ENCODE measurements at places on chromosomes 6 and 20.

DNA sequence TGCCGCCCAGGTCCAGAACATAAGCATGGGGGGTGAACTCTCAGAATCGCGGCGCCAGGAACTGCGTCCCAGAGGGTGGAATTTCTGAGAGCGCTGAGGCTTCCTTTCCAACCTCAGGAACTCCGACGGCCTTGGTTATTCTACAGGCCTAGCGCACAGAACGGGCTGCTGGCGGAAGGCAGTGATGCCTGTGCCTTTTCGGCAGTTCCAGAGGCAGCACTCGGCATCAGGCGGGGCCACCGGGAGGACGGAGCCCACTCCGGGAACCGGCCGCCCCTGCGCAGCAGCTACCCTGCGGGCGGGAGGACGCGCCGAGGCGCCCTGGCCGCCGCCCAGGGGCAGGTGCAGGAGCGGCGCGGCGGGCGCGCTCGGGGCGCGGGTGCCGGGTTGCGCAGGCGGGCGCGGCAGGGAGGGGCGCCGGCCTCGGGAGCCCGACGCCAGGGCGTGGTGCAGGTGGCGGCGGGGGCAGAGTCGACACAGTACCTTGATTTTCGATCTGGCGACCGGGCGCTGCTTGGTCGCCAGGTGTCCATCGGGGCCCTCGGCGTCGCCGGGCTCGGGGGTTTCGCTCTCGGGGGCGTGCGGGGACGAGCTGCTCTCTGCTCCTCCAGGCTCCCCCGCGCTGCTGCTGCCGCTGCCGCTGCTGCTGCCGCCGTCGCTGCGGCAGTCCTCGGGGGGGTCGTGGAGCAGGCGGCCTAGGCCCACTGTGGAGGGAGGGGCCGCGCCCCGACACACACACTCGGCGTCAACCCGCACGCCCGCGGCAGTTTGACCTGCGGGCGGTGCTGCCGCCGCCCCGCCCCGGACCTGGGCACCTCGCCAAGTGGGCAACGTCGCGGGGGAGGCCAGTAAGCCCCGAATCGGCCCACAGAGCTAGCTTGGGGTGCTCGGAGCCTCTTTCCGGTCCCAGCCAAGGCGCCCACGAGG is 1.3 kb downstream of the OVOL2 start:
- no peak for DNase-seq

- peak; percentile 85 for DNase-seq
These were observed 135.0 kb upstream of the RIPOR2 start for GRCh38 chr6:25070547-25071366.

DNA sequence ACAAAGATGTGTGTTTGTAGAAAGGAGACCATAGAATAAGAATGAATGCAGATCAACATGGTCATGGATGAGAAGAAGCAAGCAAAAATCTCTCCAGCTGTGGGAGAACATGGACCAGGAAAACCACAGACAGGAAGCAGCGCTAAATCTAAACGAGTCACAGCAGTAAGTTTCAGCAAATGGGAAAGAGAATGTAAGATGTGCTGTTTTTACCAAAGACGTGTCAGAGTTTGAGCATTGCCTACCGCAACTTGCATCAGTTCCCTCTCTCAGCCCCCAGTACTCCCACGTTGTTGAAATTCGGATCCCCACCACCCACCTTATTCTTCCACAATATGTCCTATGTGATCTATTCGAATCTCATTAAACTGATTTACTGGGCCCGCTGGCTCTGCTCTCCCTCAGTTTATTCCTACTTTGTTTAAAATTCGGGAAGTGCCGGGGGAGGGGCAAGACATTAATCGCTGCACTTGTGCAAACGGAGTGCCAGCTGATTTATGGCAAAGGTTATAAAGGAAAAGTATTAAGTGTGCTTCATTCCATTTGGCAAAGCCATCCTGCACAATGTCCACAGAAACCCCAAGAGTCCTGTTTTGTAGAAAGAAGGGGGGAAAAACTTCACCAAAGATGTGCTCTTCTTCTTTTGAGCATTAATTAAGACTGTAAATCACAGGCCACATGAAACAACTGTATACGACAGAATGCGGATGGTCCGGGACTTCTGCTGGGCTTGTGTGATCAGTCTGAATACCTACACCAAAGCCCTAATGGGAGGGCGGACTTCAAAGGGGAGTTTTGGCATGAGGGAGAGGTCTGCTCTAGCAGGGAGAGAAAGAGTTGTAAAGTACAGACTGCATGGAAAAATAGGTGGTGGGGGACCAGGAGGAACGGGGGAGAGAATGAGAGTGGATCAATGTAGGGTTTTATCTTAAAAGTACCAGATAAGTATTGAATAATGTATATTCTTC is 59.1 kb upstream of the PRDM1 start:
- DNase-seq: no peak

- peak; percentile 38 for DNase-seq
These were observed at the start of gene ME1 for GRCh38 chr6:83430611-83431544. Gene ME1, minus strand, starts transcription at chr6:83431051. Its CDS starts 97 bp downstream, at chr6:83430954.

- DNase-seq: no peak
These were observed 34.9 kb downstream of the PYGB start for GRCh38 chr20:25282796-25283195.

DNA sequence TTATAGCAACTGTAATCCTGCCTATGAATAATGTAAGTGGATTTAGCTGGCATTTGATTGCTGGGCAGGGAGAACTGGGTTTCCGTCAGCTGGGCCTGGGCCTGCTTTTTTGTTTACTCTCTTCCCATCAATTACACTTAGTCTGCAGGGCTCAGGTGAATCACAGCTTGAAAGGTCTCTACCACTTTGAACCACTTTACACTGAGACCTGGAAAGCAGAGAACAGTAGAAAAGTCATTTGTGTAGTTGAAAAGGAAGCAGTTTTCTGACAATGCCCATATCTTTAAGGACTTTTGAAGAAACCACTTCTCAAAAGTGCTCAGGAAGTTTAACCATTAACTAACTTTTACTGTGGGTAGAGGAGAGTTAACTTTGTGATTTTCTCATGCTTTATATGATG is 315.4 kb upstream of the SASH1 start:
- no peak for DNase-seq

DNA sequence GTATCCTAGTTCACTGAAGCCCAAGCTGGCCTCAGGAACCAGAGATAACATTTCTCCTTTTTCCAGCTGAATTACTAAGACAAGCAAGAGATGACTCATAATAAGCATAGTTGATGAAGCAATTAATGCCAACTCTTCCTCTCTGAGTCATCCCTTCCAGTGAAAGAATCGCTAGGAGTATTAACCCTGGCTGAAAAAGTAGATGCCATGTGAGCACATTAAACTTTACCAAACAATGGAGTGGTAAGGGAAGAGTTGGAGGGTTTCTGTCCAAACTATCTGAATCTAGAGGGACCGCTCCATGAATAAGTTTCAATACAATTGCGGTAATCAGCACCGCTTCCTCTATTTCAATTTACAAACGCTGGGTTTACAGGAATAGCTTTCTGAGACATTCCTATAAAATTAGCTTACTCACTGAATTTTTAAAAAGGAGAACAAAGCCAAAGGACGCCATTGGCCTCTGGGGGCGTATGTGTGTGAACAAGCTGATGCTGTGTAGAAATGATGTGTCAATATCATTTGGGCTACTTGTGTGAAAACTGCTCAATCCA is 48.3 kb downstream of the ATXN1 start:
- DNase-seq: peak; percentile 46

DNA sequence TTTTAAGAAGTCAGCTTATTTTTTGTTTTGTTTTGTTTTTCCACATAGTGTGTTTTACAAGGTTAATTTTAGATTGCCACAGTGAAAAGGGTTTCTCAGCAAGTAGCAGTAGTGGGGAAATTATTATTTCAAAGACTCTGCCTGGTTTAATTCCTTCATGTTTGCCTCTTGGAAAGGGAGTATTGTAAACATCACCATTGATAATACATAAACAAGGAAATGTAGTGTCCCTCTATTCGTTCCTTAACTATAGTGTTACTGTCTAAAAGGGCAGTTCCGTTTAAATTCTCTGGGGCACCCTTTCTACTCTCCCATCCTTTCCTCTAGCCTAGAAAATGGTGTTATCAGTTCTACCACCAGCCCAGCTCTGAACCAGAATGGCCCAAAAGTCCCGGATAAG is 391.0 kb upstream of the SOX4 start:
- DNase-seq: no peak

GRCh38 chr6:56062836-56063235 is 184.5 kb downstream of the COL21A1 start:
- DNase-seq: no peak

DNA sequence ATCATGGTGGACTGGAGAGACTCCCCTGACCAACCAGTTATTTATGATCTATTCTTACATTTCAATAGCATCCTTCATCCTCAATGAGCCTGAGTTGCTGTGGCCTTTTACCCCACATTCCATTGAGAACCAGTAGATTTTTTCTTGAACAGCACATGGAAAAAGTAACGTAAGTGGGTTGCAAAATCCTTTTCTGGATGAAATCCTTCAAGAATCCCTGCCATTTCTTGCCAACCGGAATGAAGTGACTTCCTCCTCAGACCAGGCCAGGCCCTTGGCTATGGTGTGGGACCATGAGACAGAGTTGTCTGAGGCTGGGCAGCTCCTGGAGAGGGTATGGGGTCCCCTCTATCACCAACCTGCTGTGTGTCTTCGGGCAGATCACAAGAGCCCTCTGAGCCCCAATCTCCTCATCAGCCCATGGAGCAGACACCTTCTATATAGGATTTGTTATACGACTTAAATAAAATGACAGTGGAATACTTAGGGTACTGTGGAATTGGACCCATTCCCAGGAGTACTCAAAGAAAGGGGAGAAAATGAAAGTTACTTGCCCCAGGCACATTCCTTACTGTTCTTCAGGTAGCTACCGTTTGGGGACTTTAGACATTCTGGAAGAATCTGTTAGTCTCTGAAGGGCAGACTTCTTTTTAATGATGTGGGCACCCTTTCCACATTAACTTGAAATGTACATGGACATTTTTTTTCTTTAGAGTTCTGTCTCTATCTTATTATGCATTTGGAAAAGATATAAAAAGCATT is 10.9 kb downstream of the EYA2 start:
- no peak for DNase-seq

GRCh38 chr20:20465252-20465651 is 97.3 kb downstream of the INSM1 start:
- DNase-seq: no peak

GRCh38 chr20:856361-856775 is 22.9 kb downstream of the FAM110A start:
- DNase-seq: peak; percentile 31

DNA sequence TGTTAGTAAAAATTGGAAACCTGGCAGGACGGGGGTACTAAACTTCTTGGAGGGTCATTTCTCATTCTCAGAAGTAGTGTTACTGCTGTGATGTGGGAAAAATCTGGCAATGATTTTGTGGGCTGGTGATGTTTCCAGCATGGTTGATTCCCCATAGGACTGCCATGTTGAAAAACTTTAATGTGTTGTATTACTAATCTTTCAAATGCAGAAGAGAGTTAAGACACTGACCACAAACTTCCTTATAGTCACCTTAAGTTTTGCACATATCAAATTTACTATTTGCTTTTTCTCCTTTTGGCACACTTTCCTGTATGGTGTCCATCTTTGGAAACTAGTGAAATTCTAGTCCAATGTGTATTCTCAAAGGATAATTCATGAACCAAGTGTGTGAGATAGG is 236.2 kb upstream of the TAB2 start:
- DNase-seq: no peak

GRCh38 chr20:9323622-9324021 is 190.8 kb upstream of the LAMP5 start:
- no peak for DNase-seq

DNA sequence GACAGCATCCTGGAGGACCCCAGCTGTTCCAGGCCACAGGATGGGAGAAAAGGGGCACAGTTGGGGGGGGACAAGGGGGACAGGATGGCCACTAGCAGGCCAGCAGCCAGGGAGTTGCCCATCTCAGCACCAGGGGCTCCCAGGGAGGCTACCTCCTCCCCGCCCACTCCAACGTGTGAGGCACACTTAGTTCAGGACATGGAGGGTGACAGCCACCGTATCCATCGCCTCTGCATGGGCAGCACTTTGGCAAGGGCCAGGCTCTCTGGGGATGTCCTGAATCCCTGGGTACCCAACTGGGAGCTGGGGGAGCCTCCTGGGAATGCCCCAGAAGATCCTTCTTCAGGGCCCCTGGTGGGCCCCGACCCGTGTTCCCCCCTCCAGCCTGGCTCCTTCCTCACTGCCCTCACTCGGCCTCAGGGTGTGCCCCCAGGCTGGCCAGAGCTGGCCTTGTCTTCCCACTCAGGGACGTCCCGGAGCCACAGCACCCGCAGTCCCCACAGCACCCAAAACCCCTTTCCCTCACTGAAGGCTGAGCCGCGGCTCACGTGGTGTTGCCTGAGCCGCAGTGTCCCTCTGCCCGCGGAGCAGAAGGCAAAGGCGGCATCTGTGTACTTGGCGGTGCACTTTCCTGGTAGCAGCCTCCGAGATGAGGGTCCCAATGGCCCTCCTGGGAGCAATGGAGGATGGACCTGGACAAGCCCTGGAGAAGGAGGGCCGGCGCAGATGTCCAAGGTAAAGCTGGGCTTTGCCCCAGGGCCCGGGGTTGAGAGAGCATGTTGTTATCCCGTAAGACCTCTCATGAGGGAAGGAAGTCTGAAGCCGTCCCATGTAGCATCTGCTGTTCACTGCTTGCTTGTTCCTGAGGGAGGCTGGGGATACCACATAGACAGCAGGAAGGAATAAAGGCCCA is 30.7 kb downstream of the ZNF831 start:
- DNase-seq: no peak

DNA sequence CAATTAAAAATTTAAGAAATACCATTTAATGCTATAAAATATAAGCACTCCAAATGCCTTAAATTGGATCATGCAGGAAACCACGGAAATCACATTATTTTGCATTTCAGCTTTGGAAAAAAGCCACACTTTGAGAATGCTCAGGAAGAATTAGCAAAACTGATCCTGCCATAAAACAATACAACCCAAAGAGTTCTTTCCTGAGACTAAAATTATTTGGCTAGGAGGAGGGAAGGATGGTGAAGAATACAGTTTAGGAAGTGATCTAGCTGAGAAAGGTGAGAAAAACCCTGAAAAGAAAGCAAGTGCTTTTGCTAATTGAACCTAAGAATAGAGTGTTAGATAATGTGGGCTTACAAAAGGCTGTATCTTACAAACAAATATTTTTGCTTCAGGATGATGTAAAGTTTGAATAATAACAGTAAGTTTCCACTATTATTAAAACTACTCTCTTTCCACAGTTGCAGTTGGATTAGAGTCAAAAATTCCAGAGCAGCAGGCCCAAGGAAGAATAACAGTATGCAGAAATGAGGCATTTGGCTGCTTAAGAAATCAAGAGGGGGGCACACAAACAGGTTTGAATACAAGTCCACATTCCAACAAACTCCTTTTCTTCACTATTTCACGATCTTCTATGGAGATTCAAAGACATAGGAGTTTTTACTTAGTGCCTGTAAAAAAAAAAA is 565.4 kb downstream of the RFPL4B start:
- DNase-seq: no peak

GRCh38 chr6:47495207-47495606 is 17.6 kb downstream of the CD2AP start:
- DNase-seq: no peak

DNA sequence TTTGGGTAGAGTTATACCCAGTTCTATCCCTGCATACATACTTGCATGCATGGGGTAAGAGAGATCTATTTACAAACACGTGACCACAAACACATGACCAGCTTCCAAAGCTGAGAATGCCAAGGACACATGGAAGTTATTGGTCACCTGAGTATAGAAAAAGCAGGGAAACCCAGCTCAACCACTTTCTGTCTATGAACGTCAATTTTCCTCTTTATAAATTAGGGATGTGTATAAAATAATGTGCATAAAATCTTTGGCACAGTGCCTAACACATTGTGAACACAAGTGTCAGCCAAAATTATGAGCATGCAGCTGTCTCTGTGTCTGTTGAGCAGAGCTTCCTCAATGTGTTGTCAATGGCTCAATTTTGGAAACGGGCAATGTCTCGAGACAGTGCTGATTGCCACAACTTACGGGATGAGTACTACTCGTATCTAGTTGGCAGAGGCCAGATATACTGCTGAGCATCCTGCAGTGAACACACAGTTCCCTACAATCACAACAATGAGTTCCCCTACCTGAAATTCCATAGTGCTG is 44.9 kb downstream of the TPD52L1 start:
- no peak for DNase-seq

All from activated CD4-positive, alpha-beta T cell treated with anti-CD3 and anti-CD28 coated beads for 4 hours (primary cell).